ENCODE measurements at places on chromosomes 11 and 22.

DNA sequence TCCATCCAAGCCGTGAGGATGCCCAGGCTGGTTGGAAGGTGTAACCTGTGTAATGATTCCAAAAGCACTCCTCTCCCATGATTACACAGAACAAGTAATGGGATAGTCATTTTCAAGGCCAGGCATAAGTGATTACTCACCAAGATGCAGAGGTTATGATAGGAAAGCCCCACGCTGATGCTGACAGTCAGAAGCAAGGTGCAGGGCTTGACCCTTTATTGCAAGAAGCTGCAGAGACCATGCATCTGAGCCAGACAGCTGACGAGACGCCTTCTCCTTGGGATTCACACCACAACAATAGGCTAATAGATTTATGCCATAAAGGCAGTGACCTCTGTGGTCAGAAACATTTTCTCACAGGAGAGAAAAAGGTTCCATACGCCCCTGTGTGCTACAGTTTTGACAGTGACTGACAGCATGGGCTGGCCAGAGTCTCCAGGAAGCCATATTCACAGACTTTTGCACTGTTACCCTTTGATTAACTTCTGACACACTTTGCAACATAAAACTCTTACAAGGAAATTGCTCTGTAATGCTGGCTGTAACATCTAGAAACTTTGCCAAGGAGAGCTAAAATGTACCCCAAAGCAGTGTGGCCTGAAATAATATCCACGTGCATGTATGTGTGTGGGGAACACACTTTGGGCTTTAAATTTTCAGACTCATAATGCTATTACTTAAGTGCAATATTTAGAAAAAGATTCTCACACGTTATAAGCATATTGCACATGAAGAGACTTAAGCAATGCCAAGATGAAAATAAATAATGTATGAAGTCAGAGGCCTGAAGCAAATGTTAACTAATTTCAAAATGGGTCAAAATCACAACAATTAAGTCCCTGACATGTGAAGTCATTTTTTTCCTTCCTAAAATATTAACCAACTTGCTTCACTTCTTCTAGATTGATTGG, 1079.0 kb upstream of the TENM4 start:
- no peak for DNase-seq

- DNase-seq: no peak
These were observed 37.7 kb upstream of the B3GAT1 start for GRCh38 chr11:134449713-134450112.

GRCh38 chr11:33475993-33476392, 218.8 kb downstream of the HIPK3 start:
- DNase-seq: no peak

- no peak for DNase-seq
These were observed 31.9 kb downstream of the GDPD4 start for GRCh38 chr11:77269484-77270123.

DNA sequence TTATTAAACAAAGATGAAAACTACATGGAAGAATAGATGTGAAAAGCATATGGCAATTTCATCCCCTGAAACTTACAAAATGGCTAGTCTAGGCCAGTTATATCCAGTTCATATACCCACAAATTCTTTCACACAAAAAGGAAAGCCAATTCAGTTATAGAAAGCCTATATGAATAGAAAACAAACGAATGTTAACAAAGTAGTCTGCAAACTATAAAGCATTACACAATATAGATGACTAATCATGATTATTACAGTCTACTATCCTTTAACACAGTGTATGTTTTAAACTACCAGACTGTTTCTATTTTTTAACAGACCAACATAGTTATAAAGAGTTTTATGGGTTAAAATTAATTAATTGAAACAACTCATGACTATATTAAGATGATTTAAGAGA, 12.1 kb downstream of the DCUN1D5 start:
- no peak for DNase-seq

DNA sequence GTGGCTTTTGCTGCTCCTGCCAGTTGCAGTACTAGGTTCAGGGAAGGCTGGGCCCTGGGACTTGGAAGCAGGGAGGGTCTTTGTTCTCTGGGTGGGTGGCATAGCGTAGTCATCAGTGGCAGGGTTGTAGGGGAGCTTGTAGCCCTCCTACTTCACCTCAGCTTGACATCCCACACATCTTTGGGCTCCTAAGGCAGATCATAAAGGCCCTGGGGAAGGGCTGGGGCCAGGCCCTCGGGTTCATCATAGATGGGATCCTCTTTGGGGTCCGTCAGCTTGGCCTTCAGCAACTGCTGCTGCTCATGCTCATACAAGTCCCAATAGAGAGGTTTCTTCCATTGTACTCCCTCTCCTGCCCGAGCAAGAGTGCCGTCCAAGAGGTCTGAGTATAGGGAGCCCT, 6.0 kb upstream of the PHOX2A start:
- no peak for DNase-seq

GRCh38 chr22:45009606-45010531, at the start of gene PHF21B:
TSS of gene PHF21B (minus strand) at chr22:45010005. CDS start at chr22:45009549, 456 bp downstream.
- peak; percentile 51 for DNase-seq

DNA sequence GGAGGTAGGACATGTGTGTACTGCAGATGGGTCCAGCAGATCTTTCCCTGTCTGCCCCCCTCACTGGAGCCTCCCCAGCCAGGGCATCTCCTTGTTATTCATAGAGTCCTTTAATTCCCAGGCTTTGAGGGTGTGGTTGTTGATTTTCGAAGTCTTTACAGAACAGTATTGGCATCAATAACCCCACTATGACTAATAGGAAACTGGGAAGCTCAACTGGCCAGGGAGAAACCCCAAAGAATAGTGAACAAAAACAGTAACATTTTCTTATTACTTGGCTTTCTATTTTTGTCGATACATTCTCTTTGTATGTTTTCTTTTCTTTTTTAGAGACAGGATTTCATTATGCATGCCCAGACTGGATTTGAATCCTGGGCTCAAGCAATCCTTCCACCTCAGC, 57.9 kb downstream of the NF2 start:
- no peak for DNase-seq

DNA sequence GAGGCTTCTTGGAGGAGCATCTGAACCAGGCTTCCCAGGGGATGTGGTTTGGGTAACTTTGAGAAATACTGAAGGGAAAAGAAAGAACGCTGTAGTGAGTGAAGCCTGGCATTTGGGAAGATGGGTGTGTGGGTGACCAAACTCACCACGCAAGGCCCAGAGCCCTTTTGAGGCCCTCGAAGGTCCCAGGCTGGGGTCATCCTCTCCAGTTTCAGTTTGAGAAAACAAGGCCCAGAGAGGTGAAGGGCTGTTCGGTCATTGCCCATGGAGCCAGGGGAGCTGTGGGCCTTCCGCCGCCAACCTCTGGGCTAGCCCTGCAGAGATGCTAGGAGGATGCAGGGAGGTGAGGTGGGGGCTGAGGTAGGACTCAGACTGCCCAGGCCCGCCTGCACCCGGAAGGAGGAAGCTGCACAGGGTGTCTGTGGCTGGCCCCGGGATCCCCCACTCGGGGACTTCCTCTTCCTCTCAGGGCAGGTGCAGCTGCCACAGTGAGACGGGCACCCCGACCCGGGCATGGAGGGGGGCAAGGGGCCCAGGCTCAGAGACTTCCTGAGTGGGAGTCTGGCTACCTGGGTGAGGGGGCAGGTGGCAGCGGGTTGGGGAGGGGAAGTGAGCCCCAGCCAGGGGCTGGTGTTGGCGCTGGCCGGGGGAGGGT, at the start of gene CCDC88B:
TSS of gene CCDC88B (plus strand) at position 451 of the 655 bp plus-strand sequence. CDS start at position 514, 63 bp downstream.
- peak; percentile 88 for DNase-seq

DNA sequence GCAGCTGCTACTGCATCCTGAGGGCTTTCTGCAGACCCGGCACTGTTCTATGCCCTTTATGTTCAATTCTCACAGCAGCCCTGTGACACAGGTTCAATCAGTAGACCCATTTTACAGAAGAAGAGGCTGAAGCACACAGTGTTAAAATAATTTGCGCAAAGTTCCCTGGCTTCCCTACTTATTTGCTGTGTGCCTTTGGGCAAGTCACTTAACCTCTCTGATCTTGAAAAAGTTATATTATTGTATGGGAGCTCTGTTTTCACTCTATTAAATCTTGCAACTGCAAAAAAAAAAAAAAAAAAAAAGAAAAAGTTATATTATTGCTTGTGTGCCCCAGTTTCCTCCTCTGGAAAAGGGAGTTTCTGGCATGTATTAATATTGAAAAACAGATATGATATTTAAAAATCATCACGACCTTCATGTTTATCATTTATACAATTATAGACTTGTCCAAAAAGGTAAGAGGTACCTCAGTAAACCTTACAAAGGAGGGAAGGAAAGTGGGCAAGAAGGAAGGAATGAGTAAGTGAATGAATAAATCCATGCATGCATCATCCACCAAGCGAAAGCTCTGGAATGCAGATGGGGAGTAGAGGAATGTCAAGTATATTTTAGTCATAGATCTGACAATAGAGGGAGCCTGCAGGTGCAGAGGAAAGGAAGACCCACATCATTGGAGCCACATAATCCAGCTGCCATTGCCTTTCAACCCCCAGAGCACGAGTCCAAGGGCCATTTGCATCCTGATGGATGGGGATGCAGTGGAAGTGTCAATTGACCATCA, 21.2 kb upstream of the ISX start:
- no peak for DNase-seq

GRCh38 chr11:64152841-64153691, 12.8 kb downstream of the MACROD1 start:
- peak; percentile 82 for DNase-seq

DNA sequence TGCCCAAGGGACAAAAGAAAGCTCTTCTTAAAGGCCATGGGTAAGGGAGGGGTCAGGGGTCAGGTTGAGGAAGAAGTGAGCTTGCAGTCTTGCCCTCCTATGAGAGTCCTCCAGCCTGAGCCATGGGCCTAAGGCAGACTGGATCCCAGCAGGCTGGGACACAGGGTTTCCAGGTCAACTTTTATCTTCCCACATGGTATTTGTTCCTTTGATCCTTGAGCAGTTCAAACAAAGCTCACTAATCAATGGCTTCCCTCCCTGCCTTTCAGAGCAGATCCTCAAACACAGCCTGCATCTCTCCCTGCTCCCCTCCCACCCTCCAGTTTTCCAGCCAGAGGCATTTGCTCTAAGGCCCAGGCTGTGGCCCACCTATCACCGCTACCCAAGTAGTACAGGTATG, 589.3 kb downstream of the INSC start:
- no peak for DNase-seq

- no peak for DNase-seq
These were observed 3.0 kb downstream of the YWHAH start for GRCh38 chr22:31947296-31947695.

DNA sequence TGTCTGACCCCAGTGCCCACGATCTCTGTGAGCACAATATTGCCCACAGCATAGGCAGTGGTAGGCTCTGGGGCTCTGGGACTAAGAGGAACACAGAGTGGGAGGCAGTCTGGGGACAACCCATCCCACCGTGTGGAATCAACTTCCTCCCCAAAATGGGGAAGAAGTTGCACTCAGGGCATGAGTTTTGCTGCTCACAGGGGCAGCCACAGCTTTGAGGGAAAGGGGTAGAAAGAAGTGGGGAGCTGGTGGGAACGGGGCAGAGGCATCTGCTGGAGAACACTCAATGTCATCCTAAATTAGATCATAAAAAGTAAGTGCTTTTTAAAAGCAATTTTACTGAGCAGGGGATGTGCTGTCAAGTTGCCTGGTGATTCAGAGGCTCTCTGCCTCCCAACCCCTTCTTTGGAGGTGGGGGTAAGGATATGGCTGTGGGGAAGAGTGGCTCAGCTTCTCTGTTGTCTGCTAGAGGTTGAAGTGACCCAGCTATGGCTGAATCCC, 233.8 kb upstream of the NCAM1 start:
- no peak for DNase-seq

DNA sequence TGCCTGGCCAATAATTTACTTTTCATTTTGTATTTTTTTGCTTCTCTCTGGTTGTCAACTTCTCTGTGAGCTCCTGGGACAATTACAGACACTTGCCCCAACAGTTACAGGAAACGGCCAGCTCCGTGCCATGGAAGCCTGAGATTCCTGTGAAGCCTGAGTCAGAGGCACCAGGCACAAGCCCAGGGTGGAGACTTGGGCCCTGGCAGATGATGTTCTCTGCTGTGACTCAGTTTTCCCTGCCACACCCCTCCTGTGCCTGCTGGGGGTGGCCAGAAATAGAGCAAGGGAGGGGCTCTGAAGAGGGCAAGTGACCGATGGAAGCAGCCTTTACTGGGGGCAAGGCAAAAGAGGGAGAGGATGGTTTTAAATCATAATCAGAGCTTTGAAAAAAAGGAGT, 4.9 kb downstream of the ATP5MGL start:
- no peak for DNase-seq

DNA sequence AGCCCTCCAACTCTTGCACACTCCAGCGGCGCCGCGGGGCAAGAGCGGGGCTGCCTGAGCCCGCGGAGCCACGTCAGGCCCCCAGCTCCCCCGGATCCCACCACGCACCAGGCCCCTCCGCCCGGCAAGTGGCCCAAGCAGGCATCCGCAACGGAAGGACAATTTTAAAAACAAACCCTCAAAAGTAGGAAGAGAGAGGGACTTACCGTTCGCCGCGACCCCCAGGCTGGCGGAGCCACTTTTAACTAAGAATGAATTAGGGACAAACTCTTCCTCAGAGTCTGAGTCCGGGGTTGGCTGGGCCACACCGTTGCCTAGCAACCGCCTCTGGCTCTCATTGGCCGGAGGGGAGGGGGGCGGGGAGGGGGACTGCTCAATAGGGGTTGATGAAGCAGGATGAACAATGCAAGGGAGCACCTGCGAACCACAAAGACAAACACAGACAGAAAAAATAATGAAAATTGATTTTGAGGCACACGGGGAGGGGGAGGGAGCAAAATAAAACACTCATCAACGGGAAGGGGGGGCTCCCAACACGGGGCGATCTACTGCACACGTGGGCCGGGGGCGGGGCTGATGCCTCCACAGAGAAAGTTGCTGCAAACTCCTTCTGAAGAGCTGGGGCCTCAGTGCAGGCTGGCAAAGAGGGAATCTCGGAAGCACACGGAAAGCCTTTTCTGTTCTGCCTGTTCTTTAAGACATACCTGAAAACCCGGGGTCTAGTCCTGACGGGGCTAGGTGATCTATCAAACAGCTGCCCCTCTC, 387.5 kb upstream of the NARS2 start:
- no peak for DNase-seq

- no peak for DNase-seq
These were observed 8.7 kb downstream of the CAPN5 start for GRCh38 chr11:77075425-77075905.

GRCh38 chr11:81839976-81840375, 893.7 kb downstream of the FAM181B start:
- no peak for DNase-seq
